ENCODE measurements at places on chromosomes 3 and 15.

GRCh38 chr3:190543671-190544070 is 29.8 kb downstream of the IL1RAP start:
- no peak for DNase-seq

GRCh38 chr3:37742121-37742520 is 119.6 kb upstream of the CTDSPL start:
- no peak for DNase-seq

DNA sequence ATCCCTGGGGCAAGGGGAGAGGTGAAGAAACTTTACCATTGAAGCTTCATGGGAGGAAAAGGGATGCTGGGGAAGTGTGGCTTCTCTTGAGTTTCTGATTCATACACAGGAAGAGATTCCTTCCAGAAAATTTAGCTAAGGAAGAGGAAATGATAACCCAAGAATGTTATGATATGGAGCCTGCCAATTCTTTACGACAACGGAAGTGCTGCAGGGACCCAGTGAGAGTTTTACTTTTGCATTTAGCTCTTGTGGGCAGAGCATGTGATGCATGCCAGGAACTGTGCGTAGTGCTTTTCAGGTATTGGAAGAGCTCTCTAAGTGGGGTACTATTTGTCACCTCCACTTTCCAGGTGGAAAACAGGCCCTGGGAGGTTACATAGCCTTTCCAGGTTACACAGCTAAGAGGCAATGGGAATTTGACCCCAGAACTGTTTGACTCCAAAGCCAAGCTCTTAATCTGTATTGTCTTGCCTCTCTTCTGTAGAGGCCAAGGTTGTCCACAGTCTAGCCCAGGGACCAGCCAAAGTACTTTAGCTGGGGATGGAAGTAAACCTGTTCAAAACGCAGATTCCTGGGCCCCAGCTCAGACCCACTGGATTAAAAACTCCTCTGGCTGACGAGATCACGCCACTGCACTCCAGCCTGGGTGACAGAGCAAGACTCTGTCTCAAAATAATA is 23.0 kb downstream of the CMTM7 start:
- DNase-seq: no peak

DNA sequence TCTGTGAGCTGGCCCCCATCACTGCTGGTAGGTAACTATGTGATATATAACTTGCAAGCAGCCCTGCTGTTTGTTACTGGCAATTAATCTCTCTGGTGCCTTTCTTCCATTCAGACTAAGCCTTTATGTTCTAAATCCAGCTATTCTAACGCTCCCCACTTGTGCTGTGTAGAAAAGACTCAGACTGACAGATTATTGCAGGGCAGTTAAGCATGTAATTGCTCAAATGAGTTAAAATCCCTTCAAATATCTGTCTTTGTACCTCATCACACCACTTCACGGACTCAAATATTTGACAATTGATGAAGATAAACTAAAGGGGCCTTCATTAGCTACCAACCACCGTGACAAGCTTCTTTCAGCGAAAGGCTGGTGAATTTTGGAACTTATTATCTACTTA is 416.2 kb downstream of the NR2F2 start:
- DNase-seq: no peak

GRCh38 chr3:43468133-43468532 is 153.7 kb downstream of the ANO10 start:
- no peak for DNase-seq

GRCh38 chr3:134388788-134389485 is 14.7 kb upstream of the AMOTL2 start:
- DNase-seq: no peak

GRCh38 chr3:52004163-52004787 is 8.6 kb upstream of the RPL29 start:
- no peak for DNase-seq

All from NT2/D1 (cell line).